ENCODE measurements at places on chromosomes 3 and 15.

DNA sequence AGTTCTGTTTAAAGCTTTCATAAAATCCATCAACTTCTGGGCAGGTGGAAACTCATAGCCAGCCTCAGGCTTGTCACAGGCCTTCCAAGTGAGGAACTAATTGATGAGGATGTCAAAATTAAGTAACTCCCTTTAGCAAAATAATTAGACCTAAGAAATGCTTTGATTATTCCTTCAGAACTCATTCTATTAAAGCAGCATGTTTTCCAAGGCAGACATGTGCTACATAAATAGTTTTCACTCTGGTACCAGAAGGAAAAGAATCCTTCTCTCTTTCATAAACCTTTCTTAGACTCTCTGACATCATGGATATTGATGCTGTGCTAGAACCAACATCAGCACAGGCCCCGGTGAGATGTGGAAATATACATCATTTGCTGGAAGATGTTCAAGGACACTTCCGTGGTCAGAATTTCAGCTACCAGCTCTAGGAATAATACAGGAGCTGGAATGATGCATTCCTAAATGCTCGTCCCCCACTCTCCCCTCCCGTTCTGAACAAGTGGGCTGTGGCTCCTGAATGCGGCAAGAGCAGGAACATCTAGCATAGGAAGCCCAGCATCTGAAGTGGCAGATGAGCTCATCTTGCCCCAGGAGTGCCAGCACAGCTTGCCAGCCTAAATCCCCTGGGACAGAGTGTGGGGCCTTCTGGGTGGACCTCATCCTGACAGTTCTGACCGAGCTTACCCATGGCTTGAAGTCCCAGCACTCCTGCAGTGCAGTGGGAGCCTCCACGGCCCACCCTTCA is 82.4 kb downstream of the WWTR1 start:
- no peak for DNase-seq

GRCh38 chr15:55912982-55913381 is 80.4 kb downstream of the NEDD4 start:
- no peak for DNase-seq

DNA sequence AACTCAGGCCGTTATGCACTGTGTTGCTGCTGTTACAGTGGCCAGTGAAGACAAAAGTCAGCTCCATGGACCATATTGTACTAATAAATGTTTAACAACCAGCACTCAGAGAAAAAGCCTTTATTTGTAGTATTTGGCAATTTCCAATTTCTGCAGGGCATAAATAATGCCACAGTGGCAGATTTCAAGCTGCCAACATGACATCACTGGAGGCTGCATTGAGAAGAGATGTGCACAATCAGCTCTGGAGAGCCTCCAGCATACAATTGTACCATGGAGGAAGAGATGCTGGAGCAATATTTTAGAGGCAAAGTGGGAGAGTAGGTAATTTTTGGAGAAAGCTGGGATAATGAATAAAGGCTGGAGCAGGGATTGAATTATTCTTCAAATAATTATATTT is 9.7 kb upstream of the ALCAM start:
- no peak for DNase-seq

- DNase-seq: no peak
Observed at GRCh38 chr3:140552898-140553297, 125.0 kb upstream of the TRIM42 start.

DNA sequence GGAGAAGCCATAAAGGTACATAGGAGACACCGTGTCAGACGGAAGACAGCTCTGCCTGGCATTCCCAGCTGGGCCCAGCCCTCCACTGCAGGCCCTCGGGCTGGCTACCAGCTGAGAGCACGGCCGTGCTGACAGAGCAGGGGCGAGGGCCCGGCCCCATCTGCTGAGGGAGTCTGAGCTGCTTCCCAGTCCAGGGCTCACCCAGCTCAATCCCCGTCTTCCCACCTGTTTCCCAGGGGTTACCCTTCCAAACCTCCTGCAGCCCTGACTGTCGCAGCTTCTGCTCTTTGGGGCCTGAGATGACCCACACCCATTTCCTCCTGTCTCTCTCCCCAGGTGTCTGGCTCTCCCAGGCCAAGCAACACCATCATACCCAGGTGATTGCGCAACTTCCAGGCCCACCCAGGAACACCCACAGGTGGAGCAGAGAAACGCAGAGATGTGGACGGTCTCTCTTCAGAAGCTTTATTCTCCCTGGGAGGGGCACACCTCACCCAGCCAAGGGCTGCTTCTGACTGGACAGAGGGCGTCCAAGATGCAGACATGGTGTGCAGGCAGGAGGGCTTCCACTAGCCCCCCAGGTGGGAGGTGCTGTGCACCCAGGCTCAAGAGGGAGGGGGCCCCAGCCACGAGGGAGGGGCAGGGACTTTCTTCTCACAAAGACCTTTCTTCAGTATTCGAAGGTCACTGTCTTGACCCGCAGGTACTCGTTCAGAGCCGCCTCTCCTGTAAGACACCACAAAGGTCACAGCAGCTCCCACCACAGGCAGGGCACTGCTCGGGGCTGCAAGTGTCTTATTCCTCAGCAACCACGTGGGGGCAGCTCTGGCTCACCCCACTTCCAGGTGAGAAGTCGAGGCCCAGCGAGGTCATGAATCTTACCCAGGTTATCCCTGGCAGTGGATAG is 19.4 kb upstream of the SLC41A3 start:
- no peak for DNase-seq

DNA sequence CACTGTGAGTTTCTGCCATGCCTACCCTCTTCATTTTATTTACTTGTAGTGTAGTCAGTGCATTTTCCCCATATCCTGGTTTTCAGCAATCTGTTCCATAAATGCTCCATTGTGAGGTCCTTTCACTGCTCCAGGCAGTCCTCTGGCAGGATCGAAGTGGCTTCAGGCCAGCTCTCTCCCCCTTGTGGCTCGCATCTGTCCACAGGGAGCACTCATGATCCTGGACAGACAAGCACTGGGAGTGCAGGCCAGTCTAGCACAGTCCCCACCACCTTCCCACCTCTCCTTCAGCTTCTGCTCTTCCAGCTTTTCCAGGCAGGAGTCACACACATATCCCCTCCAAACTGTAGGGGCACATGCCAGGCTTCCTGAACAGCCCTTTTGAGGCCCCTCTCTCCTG is 173.6 kb downstream of the PPM1L start:
- DNase-seq: no peak

DNA sequence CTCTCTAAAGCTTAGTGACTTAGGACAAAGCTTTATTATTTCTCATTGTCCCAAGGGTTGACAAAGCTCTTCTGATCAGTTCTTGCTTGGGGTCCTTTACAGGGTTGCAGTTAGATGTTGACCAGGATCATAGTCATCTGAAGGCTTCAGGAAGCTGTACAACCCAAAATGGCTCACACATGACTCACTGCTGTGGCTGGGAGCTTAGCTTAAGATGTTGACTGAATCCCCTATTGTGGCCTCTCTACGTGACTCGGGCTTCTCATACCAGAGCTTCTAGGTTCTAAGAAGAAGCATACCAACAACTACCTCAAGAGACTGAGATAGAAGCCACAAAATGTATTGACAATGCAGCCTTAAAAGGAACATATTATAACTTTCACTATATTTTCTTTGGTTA is 569.6 kb upstream of the ROBO2 start:
- DNase-seq: no peak

GRCh38 chr15:67350042-67350441 is 95.5 kb downstream of the IQCH start:
- DNase-seq: no peak

DNA sequence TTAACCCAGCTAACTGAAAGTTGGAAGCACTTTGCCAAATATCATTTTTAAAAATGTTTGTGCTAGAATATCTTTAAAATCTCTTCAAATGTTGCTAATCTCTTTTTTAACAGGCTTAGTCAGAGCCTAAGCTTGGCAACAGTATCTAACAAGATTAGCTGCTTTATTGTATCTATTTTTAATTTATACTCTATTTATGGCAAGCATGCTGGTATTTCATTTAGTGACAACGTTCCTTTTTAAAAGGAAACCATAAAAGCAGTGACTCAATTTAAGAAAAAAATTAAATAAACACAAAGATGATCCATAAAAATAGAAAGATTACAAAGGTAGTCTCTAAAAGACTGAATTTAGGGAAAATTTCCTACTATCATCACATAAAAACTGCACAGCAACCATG is 40.5 kb downstream of the SLC12A6 start:
- DNase-seq: no peak

- peak; percentile 50 for DNase-seq
Observed at GRCh38 chr15:88255484-88256278, 858 bp downstream of the NTRK3 start.
